ENCODE measurements at places on chromosomes 11 and 22. TPM values are rescaled to one million over a fixed set of nuclear protein-coding genes. Genes with fewer than 3 reads are reported as not detected.

ZBTB44 gene
- 25.4 TPM for total RNA-seq

OR4D5 gene
- total RNA-seq, result not detected

MOV10L1 gene
- total RNA-seq, result 26.0 TPM

SLC22A8 gene
- total RNA-seq, result not detected

NF2 gene
- total RNA-seq, result 94.1 TPM

FAM168A gene
- 8.4 TPM for total RNA-seq

PANX2 gene
- 0.53 TPM for total RNA-seq

LARGE2 gene
- not detected for total RNA-seq

SYCE3 gene
- not detected for total RNA-seq

OR51E1 gene
- not detected for total RNA-seq
